ENCODE measurements at places on chromosomes 3 and 15.

GRCh38 chr3:173659972-173660371, 262.4 kb downstream of the NLGN1 start:
- no peak for DNase-seq

DNA sequence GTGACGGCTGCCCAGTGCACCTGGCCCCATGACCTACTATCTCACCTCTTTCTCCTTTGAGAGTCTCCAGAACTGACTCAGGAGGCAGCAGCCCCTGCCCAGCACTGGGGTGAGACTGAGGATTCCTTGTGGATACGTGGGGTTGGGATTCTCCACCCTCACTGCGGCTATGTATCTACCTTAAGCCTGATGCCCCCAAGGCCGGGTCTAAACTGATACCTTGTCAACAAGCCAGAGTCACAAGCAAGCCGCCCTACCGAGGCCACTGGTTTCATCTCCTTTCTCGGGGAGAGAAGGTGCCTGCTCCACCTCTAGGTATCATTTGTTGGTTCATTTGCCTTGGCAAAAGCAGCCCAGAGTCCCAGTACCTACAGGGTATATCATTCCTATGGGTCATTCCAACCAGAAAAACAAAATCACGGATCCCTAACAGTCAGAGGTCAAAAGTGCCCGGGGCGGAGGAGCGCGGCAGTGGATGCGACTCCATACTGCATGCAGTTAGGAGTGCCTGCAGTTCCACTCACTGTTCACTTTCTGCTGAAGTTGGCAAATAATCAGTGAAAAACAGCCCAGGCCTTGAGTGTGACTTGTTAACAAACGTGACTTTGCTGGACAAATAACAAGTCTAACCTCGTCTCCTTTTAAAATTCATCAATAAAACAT, 47.5 kb downstream of the ABTB1 start:
- no peak for DNase-seq

- no peak for DNase-seq
Measured at GRCh38 chr3:148625095-148625736, 72.5 kb upstream of the AGTR1 start.

DNA sequence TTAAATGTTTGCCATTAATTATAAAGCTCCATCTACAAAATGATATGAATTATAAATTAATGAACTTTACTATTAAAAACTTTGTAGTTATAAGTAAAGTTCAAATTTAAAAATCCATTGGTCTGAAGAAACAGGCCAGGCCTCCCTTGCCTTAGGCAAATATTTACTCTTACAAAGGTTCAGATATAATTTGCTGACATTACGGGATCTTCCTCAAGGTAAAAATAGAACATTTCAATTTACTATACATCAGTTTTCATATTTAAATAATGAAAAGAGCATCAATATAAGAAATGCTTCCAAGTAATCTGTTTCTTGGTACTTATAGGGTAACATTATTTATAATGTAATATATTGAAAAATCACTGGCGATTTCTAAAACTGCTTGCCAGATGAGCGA, 3.7 kb downstream of the CMTM6 start:
- no peak for DNase-seq

GRCh38 chr15:72728821-72729220, 42.8 kb downstream of the BBS4 start:
- DNase-seq = no peak

- no peak for DNase-seq
Measured at GRCh38 chr3:23761440-23761896, 44.3 kb upstream of the UBE2E1 start.

DNA sequence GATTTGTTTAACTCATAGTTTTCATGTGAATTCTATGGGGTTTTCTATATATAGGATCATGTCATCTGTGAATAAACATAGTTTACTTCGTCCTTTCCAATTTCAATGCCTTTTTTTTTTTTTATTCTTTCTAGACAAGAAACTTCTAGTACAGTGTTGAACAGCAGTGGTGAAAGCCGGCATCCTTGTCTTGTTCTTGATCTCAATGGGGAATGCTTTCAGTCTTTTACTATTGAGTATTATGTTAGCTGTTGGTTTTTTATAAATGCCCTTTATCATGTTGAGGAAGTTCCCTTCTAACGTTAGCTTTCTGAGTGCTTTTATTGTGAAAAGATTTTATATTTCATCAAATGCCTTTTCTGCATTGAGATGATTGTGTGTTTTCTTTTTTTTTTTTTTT, 69.0 kb downstream of the SLMAP start:
- DNase-seq = no peak

DNA sequence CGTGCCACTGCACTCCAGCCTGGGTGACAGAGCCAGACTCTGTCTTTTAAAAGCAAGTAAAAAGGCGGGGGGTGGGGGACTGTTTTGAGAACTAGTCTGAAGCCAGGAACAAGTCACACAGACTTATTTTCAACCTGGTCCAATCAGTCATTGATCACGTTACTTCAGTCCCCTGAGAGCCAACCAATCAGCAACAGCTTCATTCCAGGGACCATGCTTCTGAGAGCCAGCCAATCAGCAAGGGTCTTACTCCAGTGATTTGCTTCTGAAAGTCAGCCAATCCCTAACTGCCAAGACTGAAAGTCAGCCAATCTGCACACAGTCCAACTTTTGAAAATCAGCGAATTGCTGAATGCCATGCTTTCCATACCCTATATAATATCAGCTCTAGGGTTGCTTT, 48.6 kb upstream of the C15orf39 start:
- DNase-seq = no peak

DNA sequence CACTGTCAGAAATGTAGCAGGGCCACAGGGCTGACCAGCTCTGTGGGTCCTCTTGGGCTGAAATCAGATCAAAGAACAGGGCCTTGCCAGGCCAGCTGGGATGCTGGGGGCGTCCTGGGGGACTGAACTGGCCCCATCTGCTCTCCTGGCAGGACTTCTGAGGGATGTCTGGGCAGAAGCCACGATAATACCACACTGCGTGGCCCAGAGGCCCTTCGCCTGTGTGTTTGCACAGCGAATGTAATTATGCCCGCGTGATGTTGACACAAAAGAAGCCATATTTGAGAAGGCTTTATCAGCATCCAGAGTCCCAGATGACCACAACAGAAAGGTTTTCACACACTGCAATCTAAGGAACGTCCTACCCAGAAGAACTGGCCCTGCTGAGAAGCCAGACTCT, 174.0 kb downstream of the RAB11A start:
- no peak for DNase-seq

All from stimulated activated CD8-positive, alpha-beta memory T cell treated with anti-CD3 and anti-CD28 coated beads, Interleukin-7, amount 100 ng/mL, for 1 hour (primary cell).